Esophagus squamous epithelium (tissue), 5 donors: ENCODE measurements at places on chromosomes 1 and 21.

DNA sequence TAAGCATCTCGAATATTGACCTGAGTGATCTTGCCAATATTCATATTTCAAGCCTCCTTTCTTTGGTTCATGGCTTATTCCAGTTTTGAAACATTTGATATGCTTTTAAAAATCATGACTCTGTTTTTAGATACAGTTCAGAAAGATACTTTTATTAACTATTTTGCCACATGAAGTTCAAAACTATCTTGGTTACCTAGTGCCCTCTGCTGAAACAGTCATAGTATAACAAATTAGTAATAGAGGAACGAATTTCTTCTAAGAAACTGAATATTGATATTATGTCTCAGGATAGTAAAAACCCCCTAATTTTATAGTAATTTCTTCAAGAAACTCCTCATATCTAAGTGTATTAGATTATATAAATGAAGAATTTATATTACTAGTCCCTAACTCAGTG is 52.6 kb upstream of the RC3H1 start:
- no peak for DNase-seq

GRCh38 chr1:181910905-181911304 is 150.6 kb downstream of the ZNF648 start:
- no peak for DNase-seq

DNA sequence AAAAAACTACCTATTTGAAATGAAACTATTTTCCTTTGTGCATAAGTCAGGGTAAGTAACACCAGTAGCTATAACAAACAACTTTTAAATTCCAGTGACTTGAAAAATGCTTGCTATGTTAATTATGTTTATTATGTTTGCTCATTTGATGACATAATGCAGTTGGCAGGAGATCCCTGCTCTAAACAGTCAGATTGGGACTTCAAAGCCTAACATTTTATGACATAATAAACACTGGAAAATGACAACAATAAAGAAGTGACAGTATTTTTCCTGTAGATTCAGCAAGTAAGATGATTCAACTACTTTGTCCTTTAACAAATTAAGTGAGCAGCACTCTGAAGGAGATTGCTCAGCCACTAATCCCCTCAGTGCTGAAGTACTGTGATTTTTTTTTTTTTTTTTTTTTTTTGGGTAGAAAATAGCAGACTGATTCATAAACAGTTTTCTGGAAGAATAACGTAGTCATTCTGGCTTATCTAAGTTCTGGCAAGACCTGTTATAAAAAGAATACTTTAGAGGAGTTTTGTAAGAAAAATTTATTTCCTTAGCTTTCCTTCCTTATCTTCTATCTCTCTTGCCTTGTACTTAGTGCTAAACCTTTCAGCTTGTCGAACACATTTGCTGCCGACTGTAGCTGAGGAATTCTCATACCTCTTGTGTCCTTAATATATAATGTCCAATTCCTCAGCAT is 207.2 kb downstream of the PTGER3 start:
- no peak for DNase-seq

DNA sequence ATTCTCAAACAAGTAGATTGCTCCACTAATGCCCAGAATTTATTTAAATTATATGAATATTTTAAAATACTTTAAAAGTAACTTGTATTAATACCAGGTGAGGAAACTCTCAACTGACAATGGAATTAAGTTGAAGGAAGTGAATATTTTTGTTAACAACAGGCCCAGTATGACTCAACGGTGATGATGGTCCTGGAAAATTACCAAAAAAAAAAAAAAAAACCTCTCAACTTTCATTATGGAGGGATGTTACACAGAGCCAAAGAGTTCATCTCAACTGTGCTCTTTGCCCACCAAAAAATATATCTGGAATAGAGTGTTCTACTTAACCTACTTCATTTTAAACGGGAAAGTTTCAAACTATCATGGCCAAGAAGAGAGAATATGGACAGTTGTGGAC is 28.3 kb downstream of the CFH start:
- no peak for DNase-seq

- no peak for DNase-seq
Measured at GRCh38 chr21:9837946-9838737, 683.2 kb upstream of the TPTE start.

GRCh38 chr1:22563671-22564602 is 648 bp downstream of the EPHA8 start:
- DNase-seq, result no peak

- DNase-seq, result no peak
Measured at GRCh38 chr1:23742670-23743286, 493 bp upstream of the ELOA start.
